ENCODE measurements at places on chromosomes 16 and 17. TPM values are rescaled to one million over a fixed set of nuclear protein-coding genes. Genes with fewer than 3 reads are reported as not detected.
A peak's percentile ranks its signal among the peaks of the same experiment; 100 is the strongest.

- DNase-seq: no peak
These were observed 3.3 kb downstream of the TOX3 start for GRCh38 chr16:52543654-52544053.

- DNase-seq: no peak
These were observed 9.0 kb downstream of the PITPNA start for GRCh38 chr17:1553354-1554266.

CD7 gene
- 0.30 TPM for total RNA-seq

- no peak for DNase-seq
These were observed 1146.5 kb upstream of the GOT2 start for GRCh38 chr16:59880611-59881010.

DNA sequence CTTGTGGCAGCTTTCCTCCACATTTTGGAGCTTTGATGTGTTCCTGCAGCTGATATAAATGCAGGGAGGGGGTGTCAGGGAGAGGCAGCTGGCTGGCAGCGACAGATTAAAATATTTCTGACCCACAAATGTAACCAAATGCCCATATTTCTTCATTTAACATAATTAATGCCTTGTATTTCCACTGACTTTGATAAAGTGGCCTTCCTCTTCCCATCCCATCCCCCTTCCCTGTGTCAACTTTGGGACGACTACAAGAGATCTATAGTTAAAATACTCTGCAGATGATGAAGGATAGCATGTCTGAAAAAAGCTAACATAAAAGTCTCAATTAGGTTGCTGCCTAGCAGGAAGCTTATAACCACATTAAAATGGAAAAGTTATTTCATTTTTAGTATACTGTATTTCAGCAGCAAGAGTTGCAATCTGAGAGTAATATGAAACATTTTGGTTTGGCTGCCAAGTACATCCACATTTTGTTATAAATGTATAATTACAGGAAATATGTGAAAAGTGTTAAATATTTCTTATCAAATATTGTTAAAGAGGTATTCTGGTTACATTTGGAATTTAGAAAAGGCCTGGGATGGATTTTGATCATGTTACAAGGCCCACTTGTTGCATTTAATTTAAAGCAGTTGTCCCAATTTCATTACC, 238.7 kb upstream of the TBX2 start:
- no peak for DNase-seq

GRCh38 chr17:64982139-64982915, 63.0 kb upstream of the LRRC37A3 start:
- DNase-seq: no peak

DNA sequence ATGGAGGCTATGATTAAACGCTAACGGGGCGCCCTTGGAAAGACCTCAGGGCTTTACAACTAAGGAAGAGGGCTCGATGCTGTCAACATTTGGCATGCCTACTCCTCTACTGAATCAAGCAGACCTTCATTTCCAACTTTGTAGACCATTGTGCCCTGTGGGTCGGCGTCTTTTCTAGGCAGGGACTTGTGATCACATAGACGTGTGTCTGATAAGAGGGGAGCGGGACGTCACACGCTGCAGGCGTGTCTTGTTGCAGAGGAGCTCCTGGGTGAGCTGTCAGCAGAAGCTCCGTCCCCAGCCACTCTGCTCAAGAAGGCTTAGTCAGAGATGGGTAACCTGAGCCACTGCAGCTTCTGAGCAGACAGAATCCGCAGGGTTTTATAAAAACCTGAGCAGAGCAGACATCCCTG, 2.8 kb downstream of the MAPK8IP3 start:
- no peak for DNase-seq

CPHXL gene
- not detected for total RNA-seq

GRCh38 chr17:77246110-77247047, 105.6 kb downstream of the SEC14L1 start:
- no peak for DNase-seq

GRCh38 chr16:55477736-55478135, 1.3 kb upstream of the MMP2 start:
- DNase-seq: no peak

FAM117A gene
- 4.9 TPM for total RNA-seq

ASPHD1 gene
- total RNA-seq: 0.39 TPM

DNA sequence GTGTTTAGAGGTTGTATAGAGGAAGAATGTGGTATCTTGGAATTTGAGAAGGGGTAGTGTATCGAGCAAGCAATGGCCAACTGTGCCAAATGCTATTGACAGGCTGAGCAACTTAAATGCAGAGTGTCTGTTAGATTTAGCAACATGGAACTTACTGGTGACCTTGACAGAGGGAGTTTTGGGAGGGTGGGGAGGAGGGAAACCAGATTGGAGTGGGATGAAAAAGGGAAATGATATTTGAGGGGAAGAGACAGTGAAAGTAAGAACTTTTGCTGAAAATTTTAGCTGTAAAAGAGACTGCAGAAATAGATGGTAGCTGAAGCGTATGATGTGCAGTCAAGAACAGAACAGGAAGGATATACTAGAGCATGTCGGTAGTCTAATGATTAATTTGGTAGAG, 1.1 kb downstream of the LRRC36 start:
- no peak for DNase-seq

KRTAP2-3 gene
- 0.30 TPM for total RNA-seq

KIF2B gene
- total RNA-seq: not detected

ZG16 gene
- total RNA-seq: not detected

GRCh38 chr16:81752225-81752875, 26.7 kb upstream of the PLCG2 start:
- DNase-seq: no peak

DNA sequence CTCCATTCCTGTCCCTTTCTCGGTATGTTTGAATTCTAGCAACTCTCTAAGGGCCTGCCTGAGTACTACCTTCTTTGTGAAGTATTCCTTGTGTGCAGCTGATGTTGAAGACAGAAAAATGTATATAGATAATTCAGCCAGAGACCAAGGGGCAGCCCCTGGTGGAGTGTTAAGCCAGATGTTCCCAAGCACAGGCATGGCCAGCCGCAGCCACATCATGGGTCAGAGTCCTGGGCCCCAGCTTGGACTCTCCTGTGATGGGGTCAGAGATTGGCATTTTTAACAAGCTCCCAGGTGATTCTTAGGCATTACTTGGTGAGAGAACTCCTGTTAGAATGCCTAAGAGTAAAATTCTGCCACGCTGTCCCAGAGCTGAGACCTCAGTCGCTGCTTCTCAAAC, 100.8 kb downstream of the IRF8 start:
- no peak for DNase-seq

- DNase-seq: no peak
These were observed 241.5 kb upstream of the CNTNAP4 start for GRCh38 chr16:76035689-76036088.

DNA sequence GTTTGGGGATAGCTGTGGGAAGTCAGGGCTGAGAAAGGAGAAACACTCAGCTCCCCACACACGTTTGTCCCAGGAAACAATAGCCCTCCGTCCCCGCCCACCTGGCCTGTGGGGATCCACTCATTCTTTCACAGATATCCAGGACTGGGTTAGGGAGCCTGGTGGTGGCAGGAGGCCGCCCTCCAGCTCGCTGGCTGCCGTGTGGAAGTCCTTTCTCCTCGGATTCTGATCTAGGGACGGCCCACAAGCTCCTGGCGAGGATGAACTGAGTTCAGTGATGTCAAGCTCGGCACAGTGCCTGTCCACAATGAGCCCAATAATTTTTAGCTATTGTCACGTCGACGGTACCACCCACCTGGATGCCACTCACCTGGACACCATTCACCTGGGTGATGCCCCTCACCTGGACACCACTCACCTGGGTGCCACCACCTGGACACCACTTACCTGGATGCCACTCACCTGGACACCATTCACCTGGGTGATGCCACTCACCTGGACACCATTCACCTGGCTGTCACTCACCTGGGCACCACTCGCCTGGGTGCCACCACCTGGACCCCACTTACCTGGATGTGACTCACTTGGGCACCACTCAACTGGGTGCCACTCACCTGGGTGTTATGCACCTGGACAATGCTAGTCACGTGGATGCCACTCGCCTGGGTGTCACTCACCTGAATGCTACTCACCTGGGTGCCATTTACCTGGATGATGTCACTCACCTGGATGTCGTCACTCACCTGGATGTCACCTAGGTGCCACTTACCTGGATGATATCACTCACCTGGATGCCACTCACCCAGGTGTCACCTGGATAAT, 172.5 kb upstream of the FOXF1 start:
- no peak for DNase-seq

GRCh38 chr17:49003557-49004511, 6.6 kb downstream of the IGF2BP1 start:
- DNase-seq: peak; percentile 36

DNA sequence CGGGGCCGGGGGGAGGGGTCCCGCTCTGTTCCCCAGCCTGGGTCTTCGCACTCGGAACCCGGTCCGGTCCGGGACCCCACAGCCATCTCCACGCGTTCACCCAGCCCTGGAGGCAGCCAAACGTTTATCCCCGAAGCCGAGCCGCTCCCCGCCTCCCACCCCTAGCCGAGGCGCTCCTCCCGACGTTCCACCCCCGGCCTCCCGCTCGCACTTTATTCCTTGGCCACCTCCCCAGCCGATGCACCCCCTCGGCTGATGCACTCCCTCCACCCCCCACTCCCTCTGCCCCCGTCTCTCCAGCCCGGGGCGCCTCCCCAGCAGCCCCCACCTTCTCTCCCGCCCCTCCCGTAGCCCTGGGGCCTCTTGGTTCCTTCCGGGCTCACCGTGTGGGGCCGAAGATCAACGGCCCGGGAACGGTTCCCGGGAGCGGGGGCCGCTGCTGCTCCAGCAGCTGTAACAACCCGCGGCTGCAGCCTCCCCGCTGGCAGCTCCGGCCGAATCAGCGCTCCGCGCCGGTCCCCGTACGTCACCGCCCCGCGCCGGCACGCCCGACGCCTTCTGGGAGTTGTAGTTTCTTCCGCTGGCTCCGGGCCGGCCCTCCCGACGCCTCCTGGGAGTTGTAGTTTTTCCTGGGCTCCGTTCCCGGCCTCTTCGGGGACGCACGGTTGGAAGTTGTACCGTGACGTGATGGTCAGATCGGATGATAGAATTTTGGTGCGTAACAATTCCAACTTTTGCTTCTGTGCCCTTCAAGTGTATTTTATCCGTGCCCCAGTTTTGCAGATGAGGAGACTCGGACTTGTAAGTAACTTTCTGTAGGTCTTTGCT, at the start of the genes LRRC3C and ORMDL3:
LRRC3C (plus strand) TSS at position 632 of the 828 bp plus-strand sequence. CDS start 13,792 bp downstream, outside the sequence.
ORMDL3 (minus strand) TSS at position 501 of the 828 bp plus-strand sequence. CDS start 3,398 bp downstream, outside the sequence.
- peak; percentile 92 for DNase-seq

RTN4RL1 gene
- 3.0 TPM for total RNA-seq

DNA sequence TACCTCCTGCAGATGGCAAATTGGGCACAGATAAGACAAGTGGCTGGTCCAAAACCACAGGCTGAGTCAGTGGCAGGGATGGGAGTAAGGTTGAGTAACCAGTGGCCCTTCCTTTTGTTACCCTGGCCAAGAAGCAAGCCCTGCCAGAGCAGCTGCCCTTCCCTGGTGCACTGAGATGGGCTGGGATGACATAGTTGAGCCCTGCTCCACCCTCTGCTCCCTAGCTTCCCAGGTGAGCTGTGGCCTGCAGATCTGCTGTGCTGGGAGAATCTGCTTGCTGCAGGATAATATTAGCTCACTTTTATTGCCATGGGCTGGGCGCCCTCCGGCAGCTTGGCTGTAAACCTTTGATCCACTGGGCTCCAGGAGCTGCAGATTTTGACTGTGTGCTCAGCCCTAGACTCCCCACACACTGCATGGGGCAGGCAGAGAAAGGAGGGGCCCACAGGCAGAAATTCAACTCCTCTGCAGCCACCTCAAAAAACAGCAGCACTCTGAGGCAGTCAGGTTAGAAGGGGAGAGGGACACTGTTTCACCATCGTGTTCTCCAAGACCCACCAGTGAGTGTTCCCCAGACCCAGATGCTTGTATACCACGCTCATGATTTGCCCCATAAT, 101.8 kb downstream of the CBLN1 start:
- DNase-seq: no peak

FOXC2 gene
- 0.10 TPM for total RNA-seq

GRCh38 chr17:46742565-46743270, 75.8 kb downstream of the WNT3 start:
- DNase-seq: no peak

DNA sequence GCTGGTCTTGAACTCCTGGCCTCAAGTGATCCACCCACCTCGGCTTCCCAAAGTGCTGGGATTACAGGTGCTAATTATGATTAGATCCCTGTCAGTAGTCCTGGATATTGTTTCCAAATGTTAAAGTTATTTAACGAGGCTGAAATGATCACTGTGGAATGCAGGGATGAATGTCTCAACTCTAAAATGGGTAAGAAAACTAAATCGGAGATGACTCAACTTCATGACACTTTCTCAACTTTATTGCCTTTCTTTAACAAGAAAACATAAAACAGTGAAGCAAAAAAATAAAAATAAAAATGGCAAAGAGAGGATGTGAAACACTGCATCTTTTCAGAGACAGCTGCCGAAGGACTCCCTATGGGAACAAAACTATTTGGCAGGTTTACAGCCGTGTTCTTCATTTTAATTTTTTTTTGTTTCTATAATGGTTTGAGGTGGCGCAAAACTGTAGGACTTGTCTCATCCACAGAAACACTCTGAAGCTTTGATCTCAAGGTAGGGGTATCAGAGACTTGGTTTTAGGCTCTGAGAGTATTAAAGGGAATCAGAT, 382.0 kb downstream of the GRIN2A start:
- DNase-seq: no peak
